Activated CD4-positive, alpha-beta T cell treated with anti-CD3 and anti-CD28 coated beads, Interleukin-2, amount 10 ng/mL, durations not matched to agents 7 days and 5 days (primary cell): ENCODE measurements at places on chromosomes 6 and 20.

- DNase-seq: no peak
These were observed 72.3 kb downstream of the ZHX3 start for GRCh38 chr20:41245086-41245707.

GRCh38 chr6:25944688-25945574 lies 14.4 kb upstream of the SLC17A2 start:
- no peak for DNase-seq

DNA sequence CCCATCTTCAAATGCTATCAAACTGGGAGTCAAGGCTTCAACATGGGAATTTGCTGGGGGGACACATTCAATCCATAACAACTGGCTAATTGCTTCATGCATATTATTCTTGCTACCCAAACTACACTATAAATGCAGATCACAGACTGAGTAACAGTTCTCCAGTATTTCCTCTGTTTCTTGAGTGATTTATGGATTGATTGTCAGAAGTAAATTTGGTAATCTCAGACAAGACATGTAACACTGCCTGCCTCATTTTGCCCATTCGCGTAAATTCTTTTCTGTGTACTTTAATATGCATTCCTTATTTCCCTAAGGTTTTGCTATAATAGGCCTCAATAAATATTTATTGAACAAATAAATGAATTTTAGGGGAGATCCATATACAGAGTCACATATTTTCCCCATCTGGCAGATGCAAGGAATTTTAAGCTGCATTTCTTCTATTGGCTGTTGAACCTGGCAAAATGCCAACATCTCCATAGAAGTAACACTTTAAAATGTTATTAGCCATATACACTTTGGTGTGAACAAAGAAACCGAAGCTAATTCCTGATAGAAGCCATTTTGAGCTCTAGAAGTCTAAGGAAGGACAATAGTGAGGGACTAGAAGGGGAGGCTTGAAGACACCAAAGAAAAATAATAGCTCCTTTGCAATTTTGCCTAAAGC lies 98.2 kb downstream of the QRSL1 start:
- DNase-seq: no peak

- DNase-seq: no peak
These were observed 65.3 kb upstream of the SNX9 start for GRCh38 chr6:157757430-157758403.

DNA sequence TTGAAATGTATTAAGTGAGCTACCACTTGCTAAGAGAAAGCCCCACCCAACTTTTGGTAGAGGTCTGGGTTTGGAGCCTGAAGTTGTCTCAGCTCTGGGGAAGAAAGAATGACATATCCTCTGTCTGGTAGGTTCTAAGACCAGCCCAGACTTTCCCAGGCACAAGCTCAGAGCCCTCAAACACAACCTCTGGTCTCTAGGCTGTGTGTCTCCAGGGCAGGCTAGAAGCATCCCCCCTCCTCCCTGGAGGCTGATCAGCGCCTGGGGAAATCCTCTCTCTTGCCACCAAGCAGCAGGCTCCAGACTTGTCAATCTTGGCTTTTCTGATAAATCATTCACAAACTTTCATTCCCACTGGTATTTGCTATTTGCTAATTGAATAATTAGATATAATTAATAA lies 226.5 kb upstream of the CST7 start:
- no peak for DNase-seq

DNA sequence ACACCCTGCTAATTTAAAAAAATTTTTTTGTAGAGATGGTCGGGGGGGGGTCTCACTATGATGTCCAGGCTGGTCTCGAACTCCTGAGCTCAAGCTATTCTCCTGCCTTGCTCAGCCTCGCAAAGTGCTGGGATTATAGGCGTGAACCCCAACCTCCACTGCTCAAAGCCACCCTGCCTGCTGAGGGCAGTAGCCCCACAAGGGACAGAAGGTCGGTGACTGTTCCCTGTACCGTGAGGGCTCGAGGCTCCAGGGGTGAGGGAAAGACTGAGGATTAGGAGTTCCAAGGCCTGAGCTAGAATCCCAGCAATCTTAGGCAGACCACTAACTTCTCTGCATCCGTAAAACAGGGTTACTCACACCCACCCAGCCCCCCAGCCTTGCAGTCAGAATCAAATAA lies 51.1 kb downstream of the CPNE5 start:
- no peak for DNase-seq

GRCh38 chr20:47099825-47100441 lies 205.3 kb downstream of the EYA2 start:
- DNase-seq: no peak

DNA sequence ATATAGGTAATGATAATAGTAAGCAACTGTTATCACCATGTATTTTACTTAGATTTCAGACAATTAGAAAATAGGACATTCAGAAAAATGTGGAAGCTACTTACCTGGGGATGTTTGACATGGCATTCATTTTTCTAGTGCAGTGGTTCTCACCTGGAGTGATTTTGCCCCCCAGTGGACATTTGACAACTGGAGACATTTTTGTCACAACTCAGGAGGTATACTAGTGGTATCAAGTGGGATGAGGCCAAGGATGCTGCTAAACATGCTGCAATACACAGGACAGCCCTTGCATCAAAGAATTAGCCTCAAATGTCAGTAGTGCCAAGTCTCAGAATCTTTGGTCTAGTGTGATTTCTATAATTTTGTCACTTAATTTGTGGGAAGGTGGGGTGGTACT lies 36.1 kb downstream of the NUS1 start:
- DNase-seq: peak; percentile 6

DNA sequence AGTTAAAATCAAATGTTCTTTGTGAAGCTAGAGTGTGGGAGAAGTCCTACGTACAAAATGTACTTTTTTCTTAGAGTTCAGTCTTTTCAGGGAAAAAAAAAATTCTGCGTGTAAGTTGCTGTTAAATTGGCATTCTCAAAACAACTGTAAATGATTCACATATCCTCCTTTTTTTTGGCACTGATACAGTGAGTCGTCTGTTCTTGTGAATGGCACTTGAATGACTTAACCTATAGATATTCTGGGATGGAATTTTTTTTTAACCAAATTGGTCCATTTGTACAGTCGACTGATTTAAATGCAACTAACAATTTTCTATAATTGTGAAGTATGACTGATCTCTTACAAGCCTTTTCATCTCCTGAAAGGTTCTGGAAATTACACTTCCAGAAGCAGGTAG lies 5.5 kb upstream of the JAG1 start:
- DNase-seq: no peak

- peak; percentile 22 for DNase-seq
These were observed 212.0 kb upstream of the SGK1 start for GRCh38 chr6:134529921-134530320.

GRCh38 chr20:25310268-25310920 lies 62.5 kb downstream of the PYGB start:
- DNase-seq: peak; percentile 64

DNA sequence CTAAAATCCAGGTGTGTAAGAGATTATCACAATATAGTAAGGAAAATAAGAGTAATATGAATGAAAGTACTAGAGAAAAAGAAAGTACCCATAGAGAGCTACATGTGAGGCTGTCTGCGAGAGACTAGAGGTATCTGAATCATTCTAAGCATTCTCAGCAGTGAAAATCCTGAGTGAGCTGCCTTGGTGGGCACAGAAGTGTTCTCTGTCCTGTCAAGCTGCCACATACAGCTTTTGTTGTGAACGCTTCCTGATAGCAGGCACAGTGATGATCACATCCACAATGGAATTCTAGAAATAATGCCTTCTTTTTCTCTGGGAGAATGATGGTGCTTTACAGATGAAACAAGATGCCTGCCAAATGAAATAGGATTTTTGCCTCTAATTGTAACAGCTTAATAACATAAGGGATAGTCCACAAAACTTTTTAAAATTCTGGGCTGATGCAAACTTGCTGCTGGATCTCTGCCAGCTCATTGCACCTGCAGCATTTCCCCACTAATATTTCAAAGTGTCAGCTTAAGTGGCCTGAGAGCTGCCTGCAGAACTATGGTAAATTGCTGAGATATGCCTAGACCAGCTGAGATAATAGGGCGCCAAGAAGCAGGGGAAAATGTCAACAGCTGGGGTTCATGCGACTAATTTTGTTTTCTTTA lies 620.5 kb downstream of the DOK5 start:
- DNase-seq: no peak

- no peak for DNase-seq
These were observed 80.6 kb downstream of the FNDC1 start for GRCh38 chr6:159249752-159250151.

DNA sequence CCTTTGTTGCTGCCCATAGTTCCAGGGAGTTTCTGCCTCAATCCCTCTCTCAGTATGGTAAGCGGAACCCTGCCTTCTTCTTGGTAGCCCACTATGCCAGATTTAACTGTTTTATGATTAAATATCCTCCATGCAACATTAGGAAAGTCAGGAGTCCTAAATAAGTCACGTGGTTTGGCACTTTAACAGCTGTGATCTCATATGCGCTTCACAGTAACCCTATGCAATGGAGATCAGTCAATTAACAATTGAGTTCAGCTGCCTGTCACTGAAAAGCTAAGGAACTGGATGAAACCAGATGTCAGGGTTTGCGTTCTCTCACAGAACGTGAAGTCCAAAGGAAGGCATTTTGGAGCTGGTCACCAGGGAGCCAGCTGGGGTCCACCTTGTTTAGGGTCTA lies 81.6 kb downstream of the PSMB1 start:
- DNase-seq: no peak

- no peak for DNase-seq
These were observed 9.6 kb downstream of the RMND1 start for GRCh38 chr6:151442371-151442770.

DNA sequence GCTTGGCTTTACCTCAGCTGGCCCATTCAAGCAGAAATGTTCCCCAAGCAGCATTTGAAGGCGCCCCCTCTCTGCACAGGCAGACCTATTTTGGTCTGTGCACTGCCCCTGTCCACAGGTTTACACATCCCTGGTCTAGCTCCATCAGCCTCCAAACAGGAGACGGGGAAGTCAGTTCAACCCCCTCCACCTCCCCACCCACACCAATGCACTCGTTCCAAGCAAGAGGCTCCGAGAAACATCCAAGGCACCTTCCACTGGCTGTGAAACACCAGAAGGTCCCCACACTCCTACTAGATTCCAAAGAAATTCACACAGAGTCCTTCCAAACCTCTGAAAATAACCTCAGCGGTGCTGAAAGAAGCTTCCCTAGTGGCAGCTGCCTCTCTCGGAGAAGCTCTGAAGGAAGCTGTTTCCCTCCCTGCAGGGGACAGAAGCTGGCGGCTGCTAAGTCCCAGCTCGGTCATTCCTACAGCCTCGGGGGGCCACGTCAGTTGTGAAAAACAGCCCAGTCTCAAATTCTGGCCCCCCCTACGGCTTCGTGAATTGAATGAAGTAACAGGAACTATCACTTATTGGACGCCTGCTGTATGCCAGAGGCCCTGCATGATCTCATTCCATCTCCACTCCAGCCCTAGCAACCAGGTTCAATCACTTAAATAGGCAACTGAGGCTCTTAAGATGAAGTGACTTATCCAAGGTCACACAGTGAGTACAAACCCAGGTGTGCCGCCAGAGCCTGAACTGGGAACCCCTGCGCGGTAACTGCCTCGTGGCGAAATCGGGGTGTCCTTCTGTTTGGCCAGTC lies 815 bp downstream of the SPATA2 start:
- DNase-seq: peak; percentile 32

- no peak for DNase-seq
These were observed 197.6 kb downstream of the DLL1 start for GRCh38 chr6:170093276-170093657.

DNA sequence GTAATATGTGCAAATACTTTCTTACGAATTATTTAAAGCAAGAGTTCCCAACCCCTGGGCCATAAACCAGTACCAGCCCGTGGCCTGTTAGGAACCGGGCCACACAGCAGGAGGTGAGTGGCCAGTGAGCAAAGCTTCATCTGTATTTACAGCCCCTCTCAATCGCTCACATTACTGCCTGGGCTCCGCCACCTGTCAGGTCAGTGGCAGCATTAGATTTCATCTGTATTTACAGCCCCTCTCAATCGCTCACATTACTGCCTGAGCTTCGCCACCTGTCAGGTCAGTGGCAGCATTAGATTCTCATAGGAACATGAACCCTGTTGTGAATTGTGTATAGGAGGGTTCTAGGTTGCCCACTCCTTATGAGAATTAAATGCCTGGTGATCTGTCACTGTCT lies 142.0 kb downstream of the RNASET2 start:
- no peak for DNase-seq

DNA sequence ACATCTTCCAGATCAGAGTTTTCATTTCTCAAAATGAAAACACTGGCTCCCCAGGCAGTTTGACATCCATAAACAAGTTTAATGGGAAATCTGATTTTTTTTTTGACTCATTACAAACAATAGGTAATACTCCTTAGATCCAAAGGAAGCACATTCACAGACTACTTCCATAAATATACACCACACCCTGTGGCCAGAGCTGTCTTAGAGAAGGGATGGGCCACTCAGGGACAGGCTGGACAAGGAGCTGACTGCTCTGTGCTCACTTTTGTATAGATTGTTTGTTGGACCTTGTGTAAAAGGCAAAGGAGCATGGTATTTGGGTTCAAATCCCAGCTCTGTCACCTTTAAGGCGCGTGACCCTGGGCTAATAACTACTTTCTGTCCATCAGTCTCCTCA lies 12.8 kb upstream of the DDO start:
- DNase-seq: no peak

- no peak for DNase-seq
These were observed 1.8 kb downstream of the FOXO3 start for GRCh38 chr6:108562503-108562993.

GRCh38 chr6:139027620-139028182 lies 844 bp upstream of the ABRACL start:
- peak; percentile 57 for DNase-seq

GRCh38 chr20:59403962-59404314 lies 103.5 kb downstream of the EDN3 start:
- no peak for DNase-seq

GRCh38 chr6:42338744-42339222 lies 112.9 kb downstream of the TRERF1 start:
- no peak for DNase-seq

DNA sequence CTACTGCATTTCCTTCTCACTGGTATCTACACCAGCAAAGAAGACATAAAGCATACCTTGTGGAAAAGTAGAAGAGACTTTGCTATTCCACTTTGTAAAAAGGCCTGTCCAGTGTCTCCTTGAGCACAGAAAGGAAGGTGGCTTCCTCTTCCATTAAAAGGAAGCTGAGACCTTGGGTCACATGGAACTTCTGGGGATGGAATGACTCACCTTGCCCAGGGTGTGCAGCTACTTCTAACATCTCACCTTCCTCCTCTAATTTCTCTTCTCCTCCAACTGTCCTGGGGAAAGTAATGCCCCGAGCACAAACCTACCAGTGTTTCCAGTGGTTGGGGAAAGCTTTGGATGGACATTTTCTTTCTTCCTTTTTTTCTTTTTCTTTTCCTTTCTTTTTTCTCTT lies 848.8 kb upstream of the MAP3K7 start:
- no peak for DNase-seq

DNA sequence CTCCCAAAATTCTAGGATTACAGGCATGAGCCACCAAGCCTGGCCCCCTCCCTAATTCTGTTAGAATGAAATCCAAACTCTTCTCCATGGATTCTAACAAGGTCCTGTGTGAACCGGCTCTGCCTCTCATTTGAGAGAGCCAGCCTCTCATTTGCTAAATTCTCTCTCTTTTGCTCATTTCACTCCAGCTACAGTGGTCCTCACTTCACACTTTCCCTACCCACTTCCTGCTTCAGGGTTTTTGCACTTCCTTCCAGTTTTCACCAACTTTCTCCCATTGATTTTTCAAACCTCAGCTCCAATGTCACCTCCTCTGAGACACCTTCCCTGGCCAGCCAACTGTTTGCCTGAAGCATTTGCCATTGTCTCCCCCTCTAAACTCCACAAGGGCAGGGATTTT lies 5.1 kb downstream of the COX4I2 start:
- no peak for DNase-seq

- no peak for DNase-seq
These were observed 19.1 kb upstream of the SIRPD start for GRCh38 chr20:1576641-1577040.

- DNase-seq: no peak
These were observed 109.2 kb upstream of the RALGAPA2 start for GRCh38 chr20:20821484-20822260.
